Bronchial epithelial cell (primary cell): ENCODE measurements at places on chromosomes 1 and 21.

GRCh38 chr1:58718435-58718834 lies 18.6 kb upstream of the MYSM1 start:
- peak; percentile 41 for DNase-seq

DNA sequence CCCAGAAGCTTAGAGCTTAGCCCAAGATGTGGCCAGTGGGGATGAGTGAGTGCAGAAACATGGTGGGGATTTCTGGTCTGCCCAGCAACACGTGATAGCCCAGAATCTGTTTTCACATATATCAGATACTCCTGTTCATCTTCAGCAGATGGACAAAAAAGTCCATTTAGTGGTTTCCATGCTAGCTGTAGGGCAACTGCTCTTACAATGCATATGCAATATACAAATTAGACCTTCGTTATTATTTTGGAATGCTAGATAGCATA lies 96.9 kb upstream of the SGIP1 start:
- no peak for DNase-seq

GRCh38 chr1:173407846-173408245 lies 69.3 kb upstream of the PRDX6 start:
- DNase-seq = no peak

- DNase-seq = no peak
Observed at GRCh38 chr1:114669562-114670082, at the start of gene DENND2C. TSS of gene DENND2C (minus strand) at chr1:114670049. CDS start at chr1:114625984, 44,065 bp downstream.

DNA sequence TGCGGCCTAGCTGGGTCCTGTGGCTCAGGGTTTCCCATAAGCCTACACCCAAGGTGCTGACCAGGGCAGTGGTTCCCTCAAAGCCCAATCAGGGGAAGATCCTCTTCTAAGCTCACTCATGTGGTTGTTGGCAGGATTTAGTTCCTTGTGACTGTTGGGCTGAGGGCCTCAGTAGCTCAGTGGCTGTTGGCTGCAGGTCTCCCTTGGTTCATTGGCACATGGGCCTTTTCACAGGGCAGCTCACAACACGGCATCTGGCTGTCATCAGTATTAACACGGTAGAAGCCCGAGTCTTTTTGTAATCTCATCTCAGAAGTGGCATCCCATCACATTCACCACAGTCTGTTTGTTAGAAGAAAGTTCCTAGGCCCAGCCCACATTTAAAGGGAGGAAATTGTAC lies 188.2 kb upstream of the HMCN1 start:
- no peak for DNase-seq

- DNase-seq = no peak
Observed at GRCh38 chr1:183124259-183124658, 61.8 kb upstream of the LAMC2 start.

GRCh38 chr1:245666412-245666811 lies 511.6 kb downstream of the KIF26B start:
- DNase-seq = no peak

DNA sequence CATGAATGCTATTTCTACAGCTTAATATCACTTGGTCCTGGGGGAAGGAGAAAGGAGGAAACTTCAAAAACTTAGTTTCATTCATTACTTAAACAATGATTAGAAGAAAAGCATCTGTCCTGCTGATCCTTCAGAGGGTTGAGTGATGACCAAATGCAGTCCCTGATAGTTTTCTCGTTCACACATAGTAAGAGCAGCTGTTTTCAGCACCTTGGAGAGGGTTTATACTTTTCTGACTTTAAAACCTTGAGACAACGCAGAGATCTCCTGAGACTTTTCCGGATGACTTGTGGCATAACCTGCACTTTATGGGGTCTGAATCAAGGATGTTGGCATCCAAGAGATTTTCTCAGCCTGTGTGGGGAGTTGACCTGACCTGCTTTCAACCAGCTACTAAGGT lies 94.0 kb upstream of the KCND3 start:
- DNase-seq = peak; percentile 34

- no peak for DNase-seq
Observed at GRCh38 chr1:36151134-36151844, 2.0 kb upstream of the TRAPPC3 start.

GRCh38 chr1:156550346-156550745 lies 22.0 kb downstream of the IQGAP3 start:
- DNase-seq = no peak

GRCh38 chr1:241817956-241818612 lies 29.9 kb upstream of the EXO1 start:
- no peak for DNase-seq

GRCh38 chr21:45136927-45137611 lies 62.7 kb downstream of the ADARB1 start:
- peak; percentile 70 for DNase-seq

- no peak for DNase-seq
Observed at GRCh38 chr1:163141556-163141955, 61.2 kb downstream of the RGS5 start.

- peak; percentile 31 for DNase-seq
Observed at GRCh38 chr21:27498025-27498424, 531.1 kb upstream of the ADAMTS5 start.

DNA sequence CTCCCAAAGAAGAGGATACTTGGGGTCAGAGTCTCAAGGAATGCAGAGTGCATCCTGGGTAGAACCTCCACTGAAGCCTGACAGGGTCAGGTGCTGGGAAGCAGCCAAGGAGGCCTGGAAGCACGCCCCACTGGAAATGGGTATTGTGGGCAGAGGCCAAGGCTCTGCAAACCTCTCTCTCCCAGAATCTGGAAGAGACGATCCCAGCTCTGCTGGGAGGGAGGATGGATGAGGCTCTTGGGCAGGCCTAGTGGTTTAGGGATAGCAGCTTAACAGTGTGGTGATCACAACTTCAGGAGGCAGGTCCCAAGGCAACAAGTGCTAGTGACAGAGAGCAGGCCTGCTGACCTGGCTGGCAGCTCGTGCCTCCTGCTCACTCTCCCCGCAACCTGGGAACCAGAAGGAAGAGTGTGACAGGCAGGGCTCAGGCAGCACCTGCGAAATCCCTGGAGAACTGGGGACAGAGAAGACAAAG lies 641.0 kb downstream of the PLPP3 start:
- no peak for DNase-seq

DNA sequence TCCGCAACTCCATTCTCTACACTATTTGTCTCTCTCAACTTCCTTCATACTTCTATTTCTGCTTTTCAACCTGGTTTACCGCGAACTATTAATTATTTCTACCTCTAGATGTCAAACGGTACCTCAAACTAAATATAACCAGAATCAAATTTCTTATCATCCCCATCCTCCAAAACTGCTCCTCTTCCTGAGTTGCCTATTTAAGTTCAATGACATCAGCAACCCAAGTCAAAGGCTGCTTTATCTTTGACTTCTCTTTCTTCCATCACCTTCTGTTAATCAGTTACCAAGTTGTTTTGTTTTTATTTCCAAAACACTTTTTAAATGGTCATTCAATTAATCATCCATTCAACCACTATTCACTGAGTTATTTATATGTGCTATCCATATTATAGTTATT lies 171.9 kb downstream of the COL24A1 start:
- DNase-seq = no peak

DNA sequence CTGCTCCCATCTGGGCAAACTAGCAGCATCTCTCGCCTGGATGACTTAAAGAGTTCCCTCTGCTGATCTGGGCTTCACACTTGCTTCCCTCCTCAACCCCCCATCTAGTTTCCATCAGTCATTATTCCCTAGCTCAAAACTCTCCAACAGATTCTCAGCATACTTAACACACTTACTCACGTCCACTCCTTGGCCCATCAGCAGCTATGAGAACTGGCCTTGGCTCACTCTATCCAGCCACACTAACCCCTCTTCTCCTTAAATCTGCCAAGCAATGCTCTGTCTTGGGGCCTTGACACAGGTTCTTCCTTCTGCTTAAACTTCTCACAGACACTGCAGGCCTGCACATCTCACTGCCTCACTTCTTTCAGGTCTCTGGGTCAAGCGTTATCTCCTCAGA lies 41.6 kb downstream of the GNG12 start:
- peak; percentile 66 for DNase-seq

DNA sequence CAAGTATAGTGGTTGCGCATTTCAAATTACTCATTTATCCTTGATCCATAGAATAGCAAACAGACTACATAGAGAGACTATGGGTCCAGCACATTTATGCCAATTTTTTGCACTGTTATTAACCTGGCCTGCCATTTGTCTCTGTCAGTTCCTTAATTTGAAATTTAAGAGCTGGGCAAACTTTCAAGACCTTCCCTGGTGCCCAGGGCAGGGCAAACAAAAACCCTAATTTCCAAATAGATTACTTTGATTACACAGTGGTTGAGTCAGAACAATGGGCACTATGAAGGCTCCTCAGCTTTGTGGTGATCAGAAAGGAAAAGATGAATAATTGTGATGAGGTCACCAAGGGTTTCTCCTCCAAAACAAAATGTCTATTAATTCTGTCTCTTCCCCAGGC lies 80.6 kb downstream of the TNFSF18 start:
- DNase-seq = peak; percentile 92

GRCh38 chr1:201562257-201562656 lies 23.3 kb downstream of the NAV1 start:
- peak; percentile 25 for DNase-seq

GRCh38 chr1:28035420-28035819 lies 53.0 kb downstream of the EYA3 start:
- DNase-seq = no peak

DNA sequence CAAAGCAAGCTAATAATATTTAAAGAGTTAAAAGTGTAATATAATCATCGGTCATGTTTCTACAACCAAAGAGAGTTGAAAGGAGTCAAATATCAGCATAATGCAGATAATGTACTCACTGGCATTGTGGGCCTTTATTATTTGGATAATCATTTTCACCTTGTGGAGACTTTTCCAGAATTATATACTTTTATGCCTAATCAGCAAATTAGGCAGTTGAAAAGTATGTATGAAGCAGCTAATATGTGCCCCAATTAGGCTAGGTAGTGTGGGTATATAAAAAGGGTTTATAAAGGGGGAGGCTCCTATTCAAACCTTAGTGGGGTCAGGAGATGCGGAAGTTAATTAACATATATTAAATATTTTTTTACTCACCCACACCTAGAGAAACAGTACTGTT lies 102.8 kb upstream of the HNRNPU start:
- no peak for DNase-seq

- no peak for DNase-seq
Observed at GRCh38 chr1:86856196-86856595, 57.7 kb downstream of the SELENOF start.

GRCh38 chr1:93616221-93616995 lies 65.2 kb downstream of the BCAR3 start:
- DNase-seq = no peak

DNA sequence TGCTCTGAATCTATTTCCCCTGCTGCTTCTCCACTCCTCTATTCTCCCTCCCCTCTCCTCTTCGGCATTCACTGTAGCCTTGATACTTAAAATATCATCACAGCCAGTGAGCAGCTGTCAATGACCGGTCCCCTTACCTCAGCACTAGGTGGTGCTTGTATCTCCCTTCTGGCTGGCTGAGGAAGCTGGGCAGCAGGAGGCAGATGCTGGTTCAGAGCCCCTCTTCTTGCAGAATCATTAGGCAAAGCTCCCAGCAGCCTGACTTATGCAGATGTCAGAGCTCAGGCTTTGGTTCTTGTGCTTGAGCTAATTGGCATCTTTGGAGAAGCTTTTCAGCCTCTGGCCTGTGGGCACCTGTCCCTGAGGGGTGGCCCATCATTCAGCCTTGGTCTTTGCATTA lies 31.9 kb upstream of the KCNA2 start:
- DNase-seq = no peak

DNA sequence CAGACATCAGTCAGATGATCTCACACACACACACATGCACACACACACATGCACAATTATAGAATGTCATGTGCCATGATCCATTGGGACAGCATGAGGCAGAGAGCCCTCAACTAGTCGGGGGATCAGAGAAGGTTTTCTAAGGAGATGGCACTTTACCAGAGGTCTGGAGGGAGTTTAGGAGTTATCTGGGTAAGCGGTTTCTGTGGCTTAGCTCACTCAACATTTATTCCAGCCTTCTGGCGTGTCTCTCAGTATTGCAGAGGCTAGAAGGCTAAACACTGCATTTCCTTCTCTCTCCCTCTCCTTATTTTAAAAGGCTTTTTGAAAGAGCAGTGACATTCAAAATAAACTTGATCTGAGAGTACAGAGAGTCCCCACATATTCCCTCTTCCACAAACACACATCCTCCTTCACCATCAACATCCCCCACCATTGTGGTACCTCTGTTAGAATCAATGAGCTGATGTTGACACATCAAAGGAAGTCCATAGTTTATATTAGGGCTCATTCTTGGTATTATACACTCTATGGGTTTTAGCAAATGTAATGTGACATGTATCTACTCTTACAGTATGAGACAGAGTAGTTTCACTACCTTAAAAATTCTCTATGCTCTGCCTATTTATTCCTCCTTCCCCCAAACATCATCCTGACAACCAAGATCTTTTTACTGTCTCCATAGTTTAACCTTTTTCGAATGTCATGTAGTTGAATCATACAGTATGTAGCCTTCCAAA lies 9.0 kb upstream of the PLA2G2A start:
- DNase-seq = no peak

DNA sequence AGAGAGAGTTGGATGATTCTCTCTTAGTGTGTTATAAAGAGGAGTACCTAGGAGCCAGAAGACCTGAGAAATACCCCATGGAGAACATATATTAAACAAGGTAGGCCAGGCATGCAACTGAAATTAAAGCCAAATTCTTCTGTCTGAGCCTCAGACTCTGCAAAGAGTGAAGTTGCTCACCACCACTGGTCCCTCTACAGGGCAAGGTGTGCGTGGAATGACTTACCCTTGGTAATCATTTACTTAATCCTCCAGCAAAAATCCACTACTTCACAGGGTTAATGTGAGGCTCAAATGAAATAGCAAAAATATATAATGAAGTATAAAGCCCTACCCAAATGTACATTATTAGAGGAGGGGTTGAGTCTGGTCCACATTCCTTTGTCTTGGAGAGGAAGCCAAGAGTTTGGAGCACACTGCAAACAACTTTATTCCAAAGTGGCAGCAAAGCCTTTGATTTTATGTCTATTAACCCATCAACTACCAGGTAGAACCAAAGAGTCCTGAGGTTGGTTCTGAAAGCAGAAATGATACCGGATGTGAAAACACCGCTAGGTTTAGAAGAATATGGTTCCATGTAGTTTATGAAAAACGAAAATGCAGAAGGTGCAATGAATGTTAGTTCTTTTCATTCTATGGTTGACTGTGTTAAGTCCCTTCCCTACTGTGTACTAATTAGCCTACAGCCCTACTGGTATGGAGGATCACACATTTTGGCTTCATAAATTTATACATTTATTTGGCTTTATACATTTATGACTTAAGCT lies 8.5 kb downstream of the SSR2 start:
- DNase-seq = no peak

- no peak for DNase-seq
Observed at GRCh38 chr1:55888685-55889317, 673.6 kb upstream of the USP24 start.

DNA sequence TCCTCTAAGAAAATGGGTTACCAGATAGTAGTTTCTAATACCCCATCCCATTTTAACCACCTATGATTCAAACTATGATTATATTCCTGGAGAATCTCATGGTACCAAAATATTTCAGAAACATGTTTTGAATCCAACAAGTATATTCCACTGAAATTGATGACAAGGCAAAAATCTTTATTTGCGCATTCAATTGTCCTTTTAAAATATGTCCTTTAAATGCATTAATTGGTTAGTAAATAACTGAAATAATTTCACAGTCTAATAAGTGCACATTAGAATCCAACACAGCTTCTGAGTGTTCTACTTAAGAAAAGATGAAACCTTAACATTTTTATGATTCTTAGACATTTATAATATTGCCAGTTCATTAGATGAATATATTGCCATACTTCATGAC lies 356.6 kb downstream of the SETD4 start:
- no peak for DNase-seq
